ENCODE measurements at places on chromosomes 12 and 14.

- DNase-seq: no peak
Observed at GRCh38 chr14:34835312-34835711, 39.8 kb downstream of the BAZ1A start.

DNA sequence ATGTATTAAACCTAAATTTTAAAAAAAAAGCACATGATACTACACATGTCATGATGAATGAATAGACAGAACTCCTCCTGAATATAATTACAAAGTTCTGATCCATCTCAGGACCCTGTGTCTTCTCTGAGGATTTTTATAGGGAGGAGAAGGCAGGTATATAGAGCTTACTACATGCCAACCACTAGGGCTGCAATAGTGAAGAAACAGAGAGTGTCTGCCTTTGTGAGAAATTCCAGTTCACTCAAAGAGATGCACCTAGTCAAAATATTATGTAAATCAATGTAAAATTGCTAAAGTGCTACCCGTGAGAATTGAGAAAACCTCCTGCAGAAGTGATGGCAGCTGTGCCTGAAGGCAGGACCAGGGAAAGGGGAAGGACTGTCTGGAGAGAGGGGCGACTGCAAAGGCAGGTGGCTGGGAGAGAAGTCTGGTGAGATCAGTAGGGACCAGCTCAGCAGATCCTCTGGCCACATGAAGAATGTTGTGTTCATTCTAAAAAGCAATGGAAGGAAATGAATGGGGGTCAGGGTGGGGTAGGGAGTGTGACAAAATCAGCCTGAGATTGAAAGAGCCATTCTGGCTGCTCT, 15.1 kb downstream of the ABHD4 start:
- no peak for DNase-seq

- no peak for DNase-seq
Observed at GRCh38 chr14:61350427-61351270, 29.3 kb downstream of the PRKCH start.

DNA sequence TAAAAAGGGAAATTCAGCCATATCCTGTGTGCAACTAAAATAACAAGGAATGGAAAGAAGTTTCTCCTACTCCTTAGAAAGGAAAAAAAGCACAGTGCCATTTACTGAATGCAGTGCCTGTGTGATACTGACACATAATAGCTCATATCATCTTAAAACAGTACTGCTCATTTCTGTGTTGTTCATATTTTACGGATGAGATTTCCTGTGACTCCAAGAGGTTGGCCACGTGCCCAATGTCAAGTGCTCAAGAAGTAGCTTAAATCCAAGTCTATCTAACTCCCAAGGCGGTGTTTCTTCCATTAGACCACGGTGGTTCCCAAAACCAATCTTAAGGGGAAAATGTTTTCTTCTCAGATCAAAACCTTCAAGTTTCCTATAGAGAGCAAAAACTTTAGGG, 20.0 kb downstream of the MAP3K9 start:
- DNase-seq: no peak
